NCI-H1417 treated with DMSO at 0.1 percent for 48 hours (cell line): ENCODE measurements at places on chromosomes 7 and 10.

DNA sequence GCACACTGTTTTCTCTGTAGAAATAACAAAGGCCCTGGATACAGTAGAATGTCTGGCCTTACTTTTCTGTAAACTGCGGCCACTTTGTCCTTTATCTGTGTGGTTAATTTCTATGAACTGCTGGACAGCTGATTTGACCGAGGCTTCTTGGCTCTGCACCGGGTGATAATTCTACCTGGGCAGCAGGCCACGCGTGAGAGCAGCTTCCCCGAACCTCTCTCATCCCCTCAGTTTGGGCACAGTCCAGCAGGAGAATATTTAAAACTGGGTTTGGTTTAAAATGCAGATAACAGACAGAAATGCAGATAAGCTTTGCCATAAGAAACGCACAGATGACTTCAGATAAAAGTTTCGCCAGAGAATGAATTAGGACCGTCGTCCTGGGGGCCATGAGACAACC is 81.0 kb downstream of the CELF2 start:
- DNase-seq: no peak

GRCh38 chr10:124674768-124675222 is 69.4 kb downstream of the FAM53B start:
- DNase-seq: no peak

- DNase-seq: no peak
These were observed 73.2 kb downstream of the AP3M1 start for GRCh38 chr10:74077416-74077815.

GRCh38 chr7:143237366-143237765 is 15.5 kb downstream of the TAS2R40 start:
- no peak for DNase-seq

GRCh38 chr10:71213127-71213621 is 804 bp downstream of the UNC5B start:
- peak; percentile 25 for DNase-seq

GRCh38 chr10:117464176-117464575 is 78.4 kb upstream of the EMX2 start:
- no peak for DNase-seq

GRCh38 chr7:151198945-151199848 is 11.1 kb downstream of the H2BK1 start:
- no peak for DNase-seq

DNA sequence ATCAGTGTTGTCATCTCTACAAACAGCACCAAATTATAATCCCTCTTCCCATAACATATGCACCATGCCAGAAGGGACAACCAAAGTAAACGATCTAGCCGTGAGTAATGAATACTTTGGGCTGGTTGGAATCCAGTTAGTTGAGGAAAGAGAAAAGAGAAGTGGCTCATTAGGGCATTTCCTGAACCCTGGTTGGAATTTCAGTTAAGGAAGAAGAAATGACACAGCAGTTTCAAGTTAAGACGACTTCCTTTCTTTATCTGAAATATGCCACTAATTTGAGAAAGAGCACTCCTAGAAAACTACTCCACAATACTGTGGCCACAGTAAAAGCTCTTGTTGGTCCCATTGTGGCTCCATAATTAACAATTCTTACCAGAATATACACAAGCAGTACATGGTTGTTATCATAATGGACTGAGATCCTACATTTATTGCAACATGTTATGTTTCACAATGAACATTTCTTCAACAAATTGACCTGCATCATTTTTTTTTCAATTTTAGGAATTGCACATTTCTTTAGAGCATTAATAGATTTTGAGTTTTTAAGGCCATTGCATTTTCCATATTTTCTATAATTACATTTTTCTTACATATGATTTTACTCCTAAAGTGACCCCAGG is at the start of gene TFEC:
Gene TFEC, minus strand, starts transcription at position 113 of the 626 bp plus-strand sequence. CDS start 46,322 bp downstream, outside the sequence.
- DNase-seq: no peak

- DNase-seq: no peak
These were observed 2.9 kb upstream of the MTPN start for GRCh38 chr7:135980012-135980551.

DNA sequence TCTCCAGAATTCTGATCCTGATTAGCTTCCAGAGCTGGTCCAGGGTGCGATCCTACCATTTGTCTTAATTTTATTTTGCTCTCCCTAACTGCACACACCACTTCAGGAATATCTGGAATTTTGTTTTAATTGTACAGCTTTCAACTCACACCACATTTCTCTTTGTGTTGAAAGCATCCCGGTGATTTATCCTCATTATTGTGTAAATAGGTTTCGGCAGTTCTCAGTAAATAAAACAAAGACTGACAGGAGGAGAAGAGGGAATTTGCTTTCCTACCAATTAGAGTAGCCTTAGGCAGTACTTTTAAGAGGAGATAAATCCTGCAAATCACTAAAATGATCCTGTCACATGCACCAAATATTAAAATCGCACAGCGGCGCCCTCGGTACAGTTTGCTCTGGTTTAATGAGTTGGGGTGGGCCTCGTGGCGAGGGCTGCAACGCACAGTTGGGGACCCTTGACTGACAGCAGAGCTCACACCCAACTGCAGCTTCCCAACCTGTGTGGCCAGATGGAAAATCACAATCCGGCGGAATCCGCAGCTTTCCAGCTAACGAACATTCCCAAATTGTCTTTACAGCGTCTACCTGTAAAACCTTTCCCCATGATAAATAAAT is 62.6 kb downstream of the EBF3 start:
- no peak for DNase-seq

- DNase-seq: no peak
These were observed 225.7 kb upstream of the ANKRD30A start for GRCh38 chr10:36899652-36900051.

DNA sequence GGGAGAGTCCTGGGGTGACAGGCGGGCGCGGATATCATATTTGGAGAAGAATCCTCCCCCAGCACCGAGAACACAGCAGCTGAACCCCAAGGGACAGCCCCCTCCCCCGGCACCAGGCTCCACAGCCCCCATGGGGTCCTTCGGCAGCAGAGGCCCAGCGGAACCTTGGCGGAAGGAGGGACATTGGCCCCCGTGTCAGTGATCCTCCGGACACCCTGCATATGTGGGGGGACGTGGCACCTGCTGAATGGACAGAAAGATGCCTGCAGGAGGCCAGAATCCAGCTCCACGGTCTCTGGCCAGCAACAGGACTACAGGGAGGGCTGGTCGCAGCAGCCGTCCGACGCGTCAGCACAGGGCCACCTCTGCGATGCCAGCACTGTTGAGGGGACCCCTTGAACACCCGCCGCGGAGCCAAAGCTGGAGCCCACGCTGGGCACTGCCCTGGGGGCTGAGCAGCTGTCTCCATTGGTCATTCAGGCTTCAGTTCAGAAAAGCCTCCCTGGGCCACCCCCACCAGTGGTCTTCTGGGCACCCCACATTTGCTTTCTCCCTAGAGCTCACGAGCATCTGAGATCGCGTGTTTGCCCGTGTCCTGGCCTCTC is 240.1 kb downstream of the ELFN1 start:
- DNase-seq: no peak

DNA sequence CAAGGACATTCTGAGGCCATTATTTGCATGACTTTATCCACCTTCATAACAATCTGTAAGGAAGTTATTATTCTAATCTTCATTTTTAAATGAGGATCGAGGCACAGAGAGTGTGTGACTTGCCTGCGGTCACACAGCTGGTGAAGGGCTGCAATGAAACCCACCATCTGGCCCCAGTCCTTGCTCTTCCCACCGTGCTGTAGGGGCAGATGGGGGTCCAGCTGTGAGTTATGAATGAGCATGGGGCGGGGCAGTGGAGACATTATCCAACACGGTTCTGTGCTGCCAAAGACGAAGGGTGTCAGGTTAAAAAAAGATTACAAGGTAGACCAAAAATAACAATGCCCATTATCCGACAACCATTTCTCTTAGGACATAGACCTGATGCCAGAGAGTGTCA is 417.5 kb upstream of the MGMT start:
- DNase-seq: no peak

GRCh38 chr7:123594813-123595241 is 6.8 kb upstream of the ASB15 start:
- no peak for DNase-seq

- no peak for DNase-seq
These were observed 28.4 kb upstream of the VWDE start for GRCh38 chr7:12431886-12432556.

- DNase-seq: no peak
These were observed 204.0 kb downstream of the BAMBI start for GRCh38 chr10:28881171-28881882.

- DNase-seq: peak; percentile 24
These were observed 201.0 kb upstream of the LYZL2 start for GRCh38 chr10:30830315-30831230.

- DNase-seq: no peak
These were observed 70.2 kb downstream of the PRTFDC1 start for GRCh38 chr10:24882047-24882698.

DNA sequence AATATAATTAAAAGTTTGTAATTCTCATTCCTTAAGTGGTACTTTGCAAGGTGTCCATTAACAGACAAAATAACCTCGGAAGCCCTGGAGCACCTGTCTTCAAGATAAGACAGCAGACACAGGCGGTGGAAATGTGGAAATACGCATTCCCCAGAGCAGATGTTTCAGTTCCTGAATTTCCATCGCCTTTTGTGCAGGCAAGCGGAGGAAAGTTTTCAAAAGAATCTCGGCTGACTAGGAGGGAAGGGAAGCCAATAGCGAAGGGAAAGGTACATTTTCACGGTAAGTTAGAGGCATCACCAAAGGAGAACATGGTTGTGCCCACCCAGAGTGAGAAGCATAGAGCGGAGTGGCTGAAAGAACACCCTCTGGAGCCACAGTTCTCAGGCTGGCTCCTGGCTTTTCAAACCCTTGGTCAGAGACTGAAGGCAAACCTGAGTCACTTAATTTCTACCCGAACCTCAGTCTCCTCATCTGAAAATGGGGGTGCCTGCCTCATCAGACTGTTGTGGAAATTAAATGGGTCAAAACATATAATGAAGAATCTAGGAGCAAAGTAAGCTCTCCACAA is 13.6 kb downstream of the CPA1 start:
- no peak for DNase-seq

GRCh38 chr10:775245-776075 is 86.0 kb upstream of the DIP2C start:
- DNase-seq: no peak

GRCh38 chr7:21746949-21747348 is 198.8 kb downstream of the CDCA7L start:
- no peak for DNase-seq

DNA sequence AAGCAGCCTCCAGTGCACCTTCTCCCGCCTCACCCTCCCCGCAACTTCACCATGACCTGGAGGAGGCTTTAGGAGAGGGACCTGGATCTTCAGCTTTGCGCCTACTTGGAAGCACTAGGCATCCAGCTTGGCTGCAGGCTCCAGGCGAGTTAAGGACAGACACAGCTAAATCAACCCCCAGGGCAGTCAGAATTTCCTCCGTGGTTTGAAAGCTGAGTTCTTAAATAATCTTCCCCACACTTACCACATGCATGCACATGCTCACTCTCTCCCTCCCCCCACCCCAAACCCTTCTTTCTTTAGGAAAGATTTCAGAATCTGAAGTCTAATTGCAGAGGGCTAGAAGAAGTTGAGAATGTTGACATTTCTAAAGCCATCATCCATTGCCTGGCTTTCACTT is 36.7 kb upstream of the LRRC4 start:
- no peak for DNase-seq

DNA sequence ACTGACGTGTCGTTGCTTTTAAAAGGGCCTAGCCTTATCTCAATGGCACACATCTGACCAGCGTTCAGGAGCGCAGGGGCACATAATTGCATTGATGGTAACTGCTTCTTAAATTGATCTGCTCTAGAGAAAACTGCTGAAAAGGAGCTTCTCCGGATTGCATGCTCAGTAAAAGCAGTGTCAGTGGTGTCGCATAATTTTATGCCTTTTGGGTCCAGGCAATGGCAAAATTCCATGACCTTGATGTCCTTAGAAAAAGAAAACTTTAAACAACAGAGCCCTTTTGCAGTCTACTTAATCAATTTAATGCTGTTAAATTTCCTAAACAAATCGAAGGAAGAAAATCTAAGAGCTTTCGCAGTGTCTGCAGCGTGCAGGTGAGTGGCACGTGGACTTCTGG is 75.7 kb downstream of the PTPRE start:
- DNase-seq: no peak

DNA sequence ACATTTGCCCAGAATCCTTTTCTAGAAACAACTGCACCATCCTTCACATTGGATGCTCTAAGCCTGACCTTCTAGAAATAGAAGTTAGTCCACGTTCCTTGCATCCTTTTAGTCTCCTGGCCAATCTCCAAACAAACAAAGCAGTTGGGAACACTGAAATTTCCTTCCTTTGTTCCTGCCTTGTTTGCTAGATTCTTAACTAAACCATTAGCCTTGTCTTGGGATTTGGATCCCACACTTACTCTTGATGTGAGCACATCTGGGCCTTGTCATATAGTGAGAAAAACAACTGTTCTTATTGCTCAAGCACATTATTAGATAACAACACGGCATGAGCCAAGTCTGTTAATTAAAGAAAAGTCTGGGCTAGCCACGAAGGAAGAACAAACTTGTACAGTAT is 319.3 kb upstream of the GHITM start:
- DNase-seq: no peak

GRCh38 chr7:50834679-50835078 is 52.0 kb upstream of the GRB10 start:
- DNase-seq: no peak

DNA sequence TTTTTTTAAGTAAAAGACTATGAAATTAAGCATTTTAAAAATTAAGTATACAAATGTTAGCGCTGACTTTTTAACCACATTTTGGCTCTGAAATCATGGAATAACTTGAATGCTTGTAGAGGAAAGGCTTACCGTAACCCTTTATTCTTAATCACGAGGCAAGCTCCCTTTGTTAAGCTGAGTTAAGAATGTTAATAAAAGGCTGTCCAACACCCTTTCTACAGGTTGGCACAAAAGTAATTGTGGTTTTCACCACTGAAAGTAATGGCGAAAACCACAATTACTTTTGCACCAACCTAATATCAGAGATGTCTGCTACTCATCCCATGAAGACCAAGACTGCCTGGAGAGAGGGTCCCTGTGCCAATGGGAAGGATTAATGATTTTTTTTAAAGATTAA is 70.6 kb downstream of the STK17A start:
- no peak for DNase-seq

DNA sequence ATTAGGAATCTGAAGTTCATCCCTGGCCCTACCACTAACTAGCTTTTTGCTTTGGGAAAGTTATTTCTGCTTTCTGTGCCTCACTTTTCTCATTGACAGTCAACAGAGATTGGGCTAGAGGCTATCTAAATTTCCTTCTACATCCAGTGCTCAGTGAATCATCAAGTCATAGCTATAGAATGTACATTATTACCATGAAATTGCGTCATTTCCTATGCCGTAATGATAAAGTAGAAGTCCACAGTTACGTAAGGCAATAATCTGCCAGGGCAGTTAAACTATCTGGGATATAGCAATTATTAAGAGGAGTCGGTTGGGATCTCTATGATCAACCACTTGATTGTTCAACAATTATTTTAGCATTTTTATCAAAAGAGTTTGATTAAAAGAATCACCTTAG is 64.4 kb downstream of the ITGB8 start:
- no peak for DNase-seq

GRCh38 chr10:22589851-22590514 is 124.4 kb downstream of the PIP4K2A start:
- DNase-seq: no peak
